ENCODE measurements at places on chromosomes 6 and 20.

- no peak for DNase-seq
These were observed 2.6 kb downstream of the SLCO4A1 start for GRCh38 chr20:62644802-62645496.

DNA sequence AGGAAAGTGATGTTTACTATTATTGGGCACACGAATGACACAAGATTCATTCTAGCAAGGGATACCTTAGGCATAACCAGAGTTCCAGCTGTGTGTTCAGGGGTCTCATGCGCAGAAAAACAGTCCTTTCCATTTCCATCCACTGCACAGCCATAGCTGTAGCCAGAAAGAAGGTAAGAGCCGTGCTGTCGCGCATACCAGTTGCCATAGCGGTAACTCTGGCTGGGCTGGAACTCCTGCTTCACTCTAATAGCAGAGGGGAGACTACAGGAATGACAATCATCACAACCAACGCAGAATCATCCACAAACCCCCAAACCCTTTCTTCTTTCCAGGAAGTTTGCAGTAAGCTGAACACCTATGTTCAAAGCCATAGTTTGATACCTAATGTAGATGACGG lies 7.5 kb downstream of the C6orf52 start:
- DNase-seq, result no peak

GRCh38 chr6:44452725-44453124 lies 65.2 kb downstream of the CDC5L start:
- no peak for DNase-seq

- DNase-seq, result no peak
These were observed 33.5 kb downstream of the EDN3 start for GRCh38 chr20:59333951-59334350.

DNA sequence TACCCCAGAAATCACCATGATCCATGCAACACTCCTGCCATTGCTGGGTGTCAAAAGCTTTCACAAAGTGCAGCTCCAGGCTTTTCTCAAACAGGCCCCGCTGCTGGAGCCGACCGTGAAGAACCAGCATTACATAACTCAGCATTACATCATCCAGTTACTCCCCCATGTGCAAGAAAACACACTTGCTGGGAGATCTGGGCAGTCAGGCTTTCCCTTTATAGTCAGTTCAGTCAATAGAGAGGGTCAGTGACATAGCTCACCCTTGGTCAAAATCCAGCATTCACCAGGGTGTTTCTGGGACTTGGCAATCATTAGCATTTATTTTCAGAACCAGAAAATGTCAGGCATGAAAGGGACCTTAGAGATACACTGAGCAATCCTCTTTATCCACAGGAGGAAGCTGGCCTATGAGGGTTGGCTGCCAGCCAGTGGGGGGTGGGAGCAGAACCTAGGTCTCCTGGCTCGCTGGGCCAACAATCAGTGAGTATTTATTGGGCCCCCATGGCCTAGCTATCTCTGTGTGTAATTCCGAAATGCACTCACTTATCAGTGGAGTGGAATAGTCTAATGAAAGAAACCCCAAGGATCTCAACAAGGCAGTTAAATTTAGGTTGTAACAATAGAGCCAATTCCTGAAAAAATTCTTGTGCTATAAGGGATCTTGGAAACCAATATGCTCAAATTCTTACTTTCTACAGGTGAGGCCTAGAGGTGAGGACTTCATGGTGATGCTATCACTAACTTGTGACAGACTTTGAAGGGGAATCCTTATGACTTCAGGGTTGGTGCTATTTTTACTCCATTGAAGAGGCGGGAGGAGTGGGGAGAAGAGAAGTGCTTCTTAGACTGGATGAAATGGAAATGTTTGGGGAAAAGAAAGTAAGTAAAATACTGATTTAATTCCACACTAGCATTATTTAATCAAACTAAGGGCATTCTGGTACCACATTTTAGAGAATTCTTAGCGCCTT lies 54.6 kb downstream of the LYRM4 start:
- DNase-seq, result no peak

DNA sequence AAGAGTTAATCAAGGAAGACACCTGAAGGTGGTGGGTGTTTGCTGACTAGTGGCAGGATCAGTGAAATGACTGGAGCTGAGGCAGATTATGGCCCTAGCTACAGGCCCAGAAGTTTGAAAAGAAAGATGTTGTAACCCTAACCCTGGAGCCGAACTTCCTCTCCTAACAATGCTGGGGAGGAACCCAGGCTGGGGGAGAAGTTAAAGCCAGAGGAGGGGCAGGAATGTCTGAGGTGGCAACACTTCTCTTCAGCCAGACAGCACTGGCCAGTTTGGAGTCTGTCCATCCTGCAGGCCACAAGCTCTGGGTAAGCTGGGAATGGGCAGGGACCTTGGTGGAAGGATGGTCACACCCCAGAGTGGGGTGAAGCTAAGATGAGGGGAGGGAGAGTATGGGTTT lies at the start of gene LST1:
LST1 (plus strand) TSS at position 270 of the 400 bp plus-strand sequence. CDS start 1,023 bp downstream, outside the sequence.
- DNase-seq, result no peak

DNA sequence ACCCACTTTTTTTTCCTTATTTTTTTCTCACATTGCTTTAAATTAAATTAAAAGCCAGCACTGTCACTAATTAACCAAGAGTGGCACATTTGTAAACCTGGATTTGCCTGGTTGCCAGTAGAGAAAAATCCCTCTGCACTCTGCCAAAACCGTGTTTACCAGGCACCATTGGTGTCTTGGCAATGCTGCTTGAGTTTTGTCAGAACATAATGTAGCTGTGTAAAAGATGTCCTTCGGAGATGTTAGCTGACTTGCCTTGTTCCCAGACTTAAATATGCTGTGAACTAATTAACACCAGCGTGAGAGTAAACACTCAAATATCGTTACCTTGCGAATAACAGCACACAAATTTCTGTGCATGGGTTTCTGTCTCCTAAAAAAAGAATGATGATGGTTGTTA lies 694.9 kb upstream of the ID4 start:
- DNase-seq, result no peak

GRCh38 chr6:111588366-111588765 lies 17.3 kb downstream of the TRAF3IP2 start:
- no peak for DNase-seq

GRCh38 chr20:19026121-19026878 lies 186.1 kb upstream of the SLC24A3 start:
- DNase-seq, result no peak

- DNase-seq, result no peak
These were observed 113.7 kb upstream of the FAM184A start for GRCh38 chr6:119192200-119192599.

DNA sequence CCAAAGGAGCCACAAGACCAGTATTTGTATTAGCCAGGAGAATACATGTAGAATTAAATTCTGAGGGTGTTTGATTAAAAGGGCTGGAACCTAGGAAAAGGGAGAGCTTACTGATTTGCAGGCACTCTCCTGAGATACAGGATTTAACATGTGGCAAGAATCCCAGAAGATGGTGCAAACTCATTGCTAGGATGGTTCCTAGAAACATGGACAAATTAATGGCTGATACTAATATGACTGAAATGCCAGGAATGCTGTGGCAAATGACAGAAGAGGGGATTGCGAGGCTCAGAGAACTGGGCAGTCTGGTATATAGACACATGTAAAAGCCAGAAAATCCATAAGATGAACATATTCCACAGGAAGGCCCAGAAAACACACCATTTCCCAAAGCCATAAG lies 118.1 kb downstream of the RWDD2A start:
- DNase-seq, result no peak

- DNase-seq, result peak; percentile 50
These were observed 9.6 kb downstream of the IGF2R start for GRCh38 chr6:159978291-159979135.

DNA sequence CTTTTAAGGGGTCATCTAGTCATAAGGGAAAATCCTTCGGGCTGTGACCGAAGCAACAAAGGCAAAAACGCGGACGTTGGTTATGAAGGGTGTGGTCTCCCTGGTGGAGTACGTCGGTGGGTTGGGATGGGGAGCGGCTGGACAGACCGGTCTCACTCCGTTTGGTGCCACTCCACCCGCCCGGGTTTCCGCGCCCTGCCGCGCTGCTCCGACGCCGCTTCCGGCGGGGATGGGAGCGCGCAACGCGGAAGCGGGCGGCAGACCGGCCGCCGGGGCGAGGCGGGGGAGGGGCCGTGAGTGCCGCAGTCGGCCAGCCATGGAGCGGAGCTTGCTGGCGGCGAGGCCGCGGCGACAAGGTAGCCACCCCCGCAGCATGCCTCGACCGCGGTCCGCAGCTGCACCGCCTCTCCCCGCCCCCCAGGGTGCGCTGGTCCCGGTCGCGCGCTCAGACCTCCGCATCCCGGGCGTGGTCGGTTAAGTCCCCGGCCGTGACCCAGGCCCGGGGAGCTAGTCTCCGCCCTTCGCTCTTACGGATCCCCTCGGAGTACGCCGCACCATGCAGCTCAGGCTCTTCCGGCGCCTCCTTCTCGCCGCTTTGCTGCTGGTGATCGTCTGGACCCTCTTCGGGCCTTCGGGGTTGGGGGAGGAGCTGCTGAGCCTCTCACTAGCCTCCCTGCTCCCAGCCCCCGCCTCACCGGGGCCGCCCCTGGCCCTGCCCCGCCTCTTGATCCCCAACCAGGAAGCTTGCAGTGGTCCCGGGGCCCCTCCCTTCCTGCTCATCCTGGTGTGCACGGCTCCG lies at the start of gene B3GALT4:
B3GALT4 (plus strand) TSS at position 260 of the 799 bp plus-strand sequence; CDS start at position 557, 297 bp downstream.
- peak; percentile 84 for DNase-seq

- DNase-seq, result no peak
These were observed 98.2 kb downstream of the SLC35B3 start for GRCh38 chr6:8337147-8337546.

DNA sequence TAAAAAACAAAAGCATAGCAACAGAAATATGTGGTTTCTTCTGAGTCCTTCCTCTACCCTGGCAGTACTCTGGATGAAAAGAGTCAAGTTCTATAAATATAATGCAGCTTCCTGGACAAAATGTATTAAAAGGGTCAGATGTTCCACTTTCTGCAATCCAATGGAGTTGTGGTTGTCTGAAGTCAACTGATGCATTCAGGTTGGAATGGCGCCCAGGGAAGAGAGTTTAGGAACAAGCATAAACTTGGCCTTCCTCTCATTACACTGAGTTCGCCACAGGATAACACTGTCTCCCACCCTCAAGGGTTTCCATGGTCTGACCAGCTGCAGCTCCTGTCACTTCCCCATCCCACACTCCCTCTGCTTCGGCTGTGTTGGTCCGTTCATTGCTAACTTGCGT lies 66.4 kb downstream of the PLEKHG1 start:
- DNase-seq, result no peak

GRCh38 chr6:90338409-90338808 lies 41.8 kb upstream of the BACH2 start:
- DNase-seq, result no peak

DNA sequence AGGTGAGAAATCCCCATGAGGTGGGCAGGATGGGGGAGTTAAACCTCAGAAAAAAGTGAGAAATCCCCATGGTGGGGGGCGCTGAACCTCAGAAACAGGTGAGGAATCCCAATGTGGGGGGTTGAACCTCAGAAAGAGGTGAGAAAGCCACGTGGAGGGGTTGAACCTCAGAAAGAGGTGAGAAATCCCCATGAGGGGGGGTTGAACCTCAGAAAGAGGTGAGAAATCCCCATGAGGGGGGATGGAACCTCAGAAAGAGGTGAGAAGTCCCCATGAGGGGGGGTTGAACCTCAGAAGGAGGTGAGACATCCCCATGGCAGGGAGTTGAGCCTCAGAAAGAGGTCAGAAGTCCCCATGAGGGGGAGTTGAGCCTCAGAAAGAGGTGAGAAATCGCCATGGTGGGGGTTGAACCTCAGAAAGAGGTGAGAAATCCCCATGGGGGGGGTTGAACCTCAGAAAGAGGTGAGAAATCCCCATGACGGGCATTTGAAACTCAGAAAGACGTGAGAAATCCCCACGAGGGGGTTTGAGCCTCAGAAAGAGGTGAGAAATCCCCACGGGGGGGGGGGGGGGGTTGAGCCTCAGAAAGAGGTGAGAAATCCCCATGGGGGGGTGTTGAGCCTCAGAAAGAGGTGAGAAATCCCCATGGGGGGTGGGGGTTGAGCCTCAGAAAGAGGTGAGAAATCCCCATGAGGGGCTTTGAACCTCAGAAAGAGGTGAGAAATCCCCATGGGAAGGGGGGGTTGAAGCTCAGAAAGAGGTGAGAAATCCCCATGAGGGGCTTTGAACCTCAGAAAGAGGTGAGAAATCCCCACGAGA lies 14.3 kb upstream of the GOPC start:
- no peak for DNase-seq

- no peak for DNase-seq
These were observed 891 bp downstream of the RIPPLY2 start for GRCh38 chr6:83854001-83854501.

GRCh38 chr6:131858765-131859415 lies 51.1 kb downstream of the ENPP1 start:
- no peak for DNase-seq

GRCh38 chr6:170290296-170291128 lies at the start of gene DLL1:
Gene DLL1 (minus strand): TSS chr6:170291078. CDS start chr6:170290139, 939 bp downstream.
- DNase-seq, result peak; percentile 60

- DNase-seq, result no peak
These were observed 103.0 kb downstream of the ADTRP start for GRCh38 chr6:11675601-11676000.

GRCh38 chr20:56835829-56836550 lies 206.9 kb downstream of the TFAP2C start:
- DNase-seq, result no peak

DNA sequence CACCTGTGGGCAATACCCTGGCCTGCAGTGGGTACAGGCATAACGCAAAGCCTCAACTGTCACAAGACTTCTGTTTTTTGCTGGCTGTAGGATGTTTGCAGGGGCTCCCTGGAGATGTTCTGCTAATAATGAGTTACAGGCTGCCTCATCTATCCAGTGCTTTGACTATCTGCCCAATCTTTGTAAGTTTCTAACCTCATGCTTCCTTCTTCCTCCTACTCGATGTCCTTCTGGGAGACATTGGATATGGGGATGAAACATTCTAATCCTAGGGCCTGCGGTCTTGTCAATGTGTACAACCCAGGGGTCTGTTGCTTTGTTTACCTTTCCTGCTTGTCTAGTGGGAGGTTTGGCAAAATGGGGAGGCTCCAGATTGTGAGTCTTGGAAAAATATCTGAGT lies 136.8 kb upstream of the TCF21 start:
- no peak for DNase-seq

DNA sequence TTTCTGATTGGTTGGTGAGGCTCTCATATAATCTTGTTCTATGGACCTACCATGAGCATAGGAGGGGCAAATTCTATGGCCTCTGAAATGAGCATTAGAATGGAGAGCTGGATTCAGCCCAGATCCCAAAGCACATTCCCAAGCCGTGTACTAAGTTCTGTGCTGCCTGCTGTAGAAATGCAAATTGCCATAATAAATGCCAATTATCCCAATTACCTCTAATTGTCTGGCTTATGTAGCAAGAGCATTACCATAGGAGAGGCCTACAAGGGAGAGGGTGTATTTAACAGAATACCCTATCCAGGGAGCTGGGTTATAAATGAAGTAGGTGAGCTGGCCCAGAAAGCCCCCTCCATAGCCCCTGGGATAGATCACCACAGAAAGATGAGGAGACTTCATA lies 126.8 kb downstream of the LRFN2 start:
- DNase-seq, result no peak
